ENCODE measurements at places on chromosomes 12 and 14.

- no peak for DNase-seq
Observed at GRCh38 chr14:38762845-38763244, 340.2 kb downstream of the SEC23A start.

- peak; percentile 41 for DNase-seq
Observed at GRCh38 chr14:68486033-68486732, 306.7 kb downstream of the ZFP36L1 start.

GRCh38 chr12:59736786-59737185 lies 141.0 kb downstream of the SLC16A7 start:
- no peak for DNase-seq

- no peak for DNase-seq
Observed at GRCh38 chr14:24844011-24844410, 205.9 kb downstream of the STXBP6 start.

DNA sequence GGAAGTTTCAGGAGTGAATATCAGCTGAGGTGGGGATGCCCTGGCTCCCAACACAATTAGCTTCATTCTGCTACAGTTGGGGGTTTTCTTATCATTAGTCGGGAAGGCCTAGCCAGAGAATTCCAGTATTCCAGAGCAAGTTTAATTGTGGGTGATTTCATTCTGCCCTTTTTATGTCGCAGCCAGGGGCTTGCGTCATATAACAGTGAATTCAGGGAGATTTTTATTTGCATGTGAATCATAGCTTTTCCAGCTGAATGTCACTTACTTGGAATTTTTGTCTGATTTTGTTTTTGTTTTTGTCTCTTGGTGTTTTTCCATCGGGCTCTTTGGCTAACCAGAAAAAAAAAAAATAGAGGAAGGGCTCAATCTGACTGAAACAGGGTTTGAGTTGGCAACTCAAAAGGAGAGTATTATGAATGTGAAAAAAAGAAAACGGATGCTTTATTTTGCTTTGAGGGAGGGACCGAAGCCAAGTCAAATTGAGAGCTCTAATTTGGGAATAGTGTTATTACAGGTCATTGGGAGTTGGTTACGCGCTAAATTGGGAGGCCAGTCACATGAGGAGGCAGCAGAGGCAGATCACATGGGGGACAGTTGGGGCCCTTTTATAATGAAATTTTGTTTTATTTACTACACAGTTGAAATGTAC lies 119.4 kb downstream of the SAMD4A start:
- no peak for DNase-seq

- no peak for DNase-seq
Observed at GRCh38 chr12:56932867-56933266, 1.3 kb downstream of the SDR9C7 start.

DNA sequence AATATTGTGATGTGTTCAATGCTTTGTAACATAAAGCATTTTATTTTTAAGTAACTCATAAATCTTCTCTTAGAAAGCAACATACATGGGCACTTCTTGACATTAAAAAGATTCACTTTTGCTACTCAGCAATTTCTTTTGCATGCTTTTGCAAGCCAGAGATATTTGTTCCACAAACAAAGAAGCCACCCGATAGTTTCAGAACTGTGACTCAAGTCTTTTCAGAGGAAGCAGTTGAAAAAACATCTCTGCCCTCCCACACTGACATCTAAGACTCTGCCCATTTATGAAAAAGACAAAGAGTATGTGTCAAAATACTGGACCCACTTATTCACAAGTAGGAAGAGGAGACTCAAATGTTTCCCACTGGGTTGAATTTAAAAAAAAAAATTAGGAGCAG lies 7.5 kb downstream of the APPL2 start:
- DNase-seq: no peak

DNA sequence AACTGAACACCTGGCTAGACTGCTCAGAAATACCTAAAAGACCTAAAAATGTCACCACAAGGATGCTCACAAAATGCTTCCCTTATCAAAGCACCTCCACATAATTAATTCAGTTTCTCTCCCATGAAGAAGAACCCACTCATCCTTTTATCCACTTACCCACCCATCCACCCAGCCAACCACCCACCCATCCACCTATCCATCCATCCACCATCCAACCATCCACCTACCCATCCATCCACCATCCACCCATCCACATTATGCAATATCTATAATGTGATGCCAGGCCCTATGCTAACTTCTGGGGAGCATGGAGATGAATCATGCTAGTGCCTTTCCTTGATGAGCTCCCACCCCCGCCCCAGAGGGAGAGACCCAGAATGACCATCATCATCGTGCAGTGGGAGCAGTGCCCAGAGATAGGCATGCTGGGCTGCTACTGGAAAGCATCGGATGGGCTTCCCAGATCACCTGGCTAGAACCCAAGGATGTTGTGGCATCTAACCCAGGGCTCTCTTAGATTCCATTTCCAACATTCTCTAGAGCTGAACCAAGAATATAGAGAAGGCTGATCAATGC lies 166.6 kb downstream of the TTC7B start:
- DNase-seq: no peak

All from COR-L47 (cell line).